Smooth muscle cell of bladder (primary cell): ENCODE measurements at places on chromosomes 16 and 17. TPM values are rescaled to one million over a fixed set of nuclear protein-coding genes. Genes with fewer than 3 reads are reported as not detected.

The CD79B gene
- total RNA-seq: 0.18 and 0.43 TPM in 2 replicates

The KCTD19 gene
- total RNA-seq: under 0.01 and 0.14 TPM in 2 replicates

The RASL10B gene
- 1.7 and 7.3 TPM in 2 replicates for total RNA-seq

The EFNB3 gene
- total RNA-seq: 0.09 and 0.28 TPM in 2 replicates

The DYNC1LI2 gene
- total RNA-seq: 104 and 122 TPM in 2 replicates

The MEIOC gene
- under 0.01 TPM in 1 of 2 replicates, not detected in the other for total RNA-seq

The CHD9NB gene
- 1.1 and 2.3 TPM in 2 replicates for total RNA-seq

The P3H4 gene
- total RNA-seq: 86.2 and 106 TPM in 2 replicates

The TBC1D3E gene
- total RNA-seq: not detected in 2 replicates

The RABEP1 gene
- 33.3 and 43.4 TPM in 2 replicates for total RNA-seq

The TMEM11 gene
- 13.1 and 19.4 TPM in 2 replicates for total RNA-seq

The GAST gene
- not detected in 2 replicates for total RNA-seq

The PDILT gene
- total RNA-seq: not detected in 2 replicates

The EIF3CL gene
- 55.9 and 81.2 TPM in 2 replicates for total RNA-seq

The CDRT15L2 gene
- not detected in 2 replicates for total RNA-seq

The OR1A1 gene
- not detected in 2 replicates for total RNA-seq

The CSF3 gene
- total RNA-seq: 0.37 and 0.71 TPM in 2 replicates

The SGCA gene
- 0.18 TPM in 1 of 2 replicates, not detected in the other for total RNA-seq

The TRPV2 gene
- total RNA-seq: 36.6 and 45.6 TPM in 2 replicates

The EFTUD2 gene
- total RNA-seq: 82.4 and 91.2 TPM in 2 replicates

The MT1E gene
- 91.7 and 248 TPM in 2 replicates for total RNA-seq

The TSNAXIP1 gene
- 0.57 and 1.2 TPM in 2 replicates for total RNA-seq

The NPIPA8 gene
- not detected in 2 replicates for total RNA-seq

The TMIGD1 gene
- not detected in 2 replicates for total RNA-seq

The FAM171A2 gene
- 2.3 and 4.2 TPM in 2 replicates for total RNA-seq

The ENPP7 gene
- not detected in 2 replicates for total RNA-seq

The ZC3H7A gene
- 23.9 and 27.9 TPM in 2 replicates for total RNA-seq

The CCL16 gene
- total RNA-seq: not detected in 2 replicates

The KCNJ2 gene
- total RNA-seq: 10.9 and 16.1 TPM in 2 replicates

The PHKG2 gene
- 16.5 and 16.9 TPM in 2 replicates for total RNA-seq

The NTN1 gene
- total RNA-seq: 0.09 and 0.14 TPM in 2 replicates

The KRTAP2-3 gene
- total RNA-seq: not detected in 2 replicates

The TLCD2 gene
- 4.4 and 5.0 TPM in 2 replicates for total RNA-seq

The STAC2 gene
- not detected in 2 replicates for total RNA-seq

The FGF11 gene
- 0.71 and 3.4 TPM in 2 replicates for total RNA-seq

The MRPL28 gene
- 72.5 and 89.0 TPM in 2 replicates for total RNA-seq

The SYCE1L gene
- 0.46 and 0.85 TPM in 2 replicates for total RNA-seq

The KREMEN2 gene
- total RNA-seq: not detected in 2 replicates

The ZNF785 gene
- 7.9 and 8.4 TPM in 2 replicates for total RNA-seq

The SLC9A5 gene
- total RNA-seq: 0.83 and 0.85 TPM in 2 replicates

The SCARF1 gene
- 0.14 and 0.65 TPM in 2 replicates for total RNA-seq

The TEX19 gene
- total RNA-seq: under 0.01 TPM in 1 of 2 replicates, not detected in the other

The RGS11 gene
- 1.1 and 3.7 TPM in 2 replicates for total RNA-seq

The CRHR1 gene
- not detected in 2 replicates for total RNA-seq

The MT1M gene
- total RNA-seq: 0.74 and 2.1 TPM in 2 replicates
